ENCODE measurements at places on chromosomes 3 and 15. TPM values are rescaled to one million over a fixed set of nuclear protein-coding genes. Genes with fewer than 3 reads are reported as not detected.
A peak's percentile ranks its signal among the peaks of the same experiment; 100 is the strongest.

GRCh38 chr3:188827103-188827502, 344.7 kb upstream of the TPRG1 start:
- DNase-seq = no peak

GRCh38 chr3:49723296-49723627, 489 bp downstream of the GMPPB start:
- DNase-seq = peak; percentile 72

DNA sequence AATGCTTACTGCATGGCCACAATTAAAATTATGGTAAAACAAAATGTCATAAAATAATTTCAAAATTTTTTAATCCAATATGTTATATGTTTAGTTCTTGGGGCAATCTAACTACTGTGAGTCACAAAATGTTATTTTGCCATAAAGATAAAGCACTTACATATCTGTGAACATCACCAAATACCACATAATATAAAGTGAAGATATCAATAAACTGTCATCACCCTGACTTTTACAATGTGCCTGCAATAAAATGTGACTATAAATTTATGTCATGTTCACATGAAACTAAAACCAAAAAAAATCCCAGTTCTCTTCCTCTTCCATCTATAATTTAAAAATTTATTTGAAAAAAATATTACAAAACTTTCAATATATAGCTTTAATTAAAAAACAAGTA, 191.8 kb downstream of the TBC1D5 start:
- no peak for DNase-seq

DNA sequence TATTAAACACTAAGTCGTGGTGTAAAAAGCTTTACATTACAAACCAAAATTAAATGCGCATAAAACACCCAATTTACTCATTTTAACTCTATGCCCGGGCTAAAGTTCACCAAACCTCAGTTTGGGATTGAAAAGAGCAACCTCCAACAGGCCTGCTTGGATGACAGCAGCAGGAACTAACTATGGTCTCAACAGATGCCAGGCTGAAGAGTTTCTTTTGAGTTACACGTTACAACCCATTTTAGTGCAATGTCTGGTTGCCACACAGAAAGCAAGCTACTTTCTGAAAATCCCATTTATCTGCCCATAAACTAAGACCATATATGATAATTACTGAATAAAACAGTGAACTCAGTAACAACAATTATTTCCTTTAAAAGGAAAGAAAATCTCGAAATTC, 2.2 kb downstream of the SATB1 start:
- DNase-seq = no peak

Gene CRYBG3
- total RNA-seq = 20.4 TPM

Gene CHP1
- 102 TPM for total RNA-seq

DNA sequence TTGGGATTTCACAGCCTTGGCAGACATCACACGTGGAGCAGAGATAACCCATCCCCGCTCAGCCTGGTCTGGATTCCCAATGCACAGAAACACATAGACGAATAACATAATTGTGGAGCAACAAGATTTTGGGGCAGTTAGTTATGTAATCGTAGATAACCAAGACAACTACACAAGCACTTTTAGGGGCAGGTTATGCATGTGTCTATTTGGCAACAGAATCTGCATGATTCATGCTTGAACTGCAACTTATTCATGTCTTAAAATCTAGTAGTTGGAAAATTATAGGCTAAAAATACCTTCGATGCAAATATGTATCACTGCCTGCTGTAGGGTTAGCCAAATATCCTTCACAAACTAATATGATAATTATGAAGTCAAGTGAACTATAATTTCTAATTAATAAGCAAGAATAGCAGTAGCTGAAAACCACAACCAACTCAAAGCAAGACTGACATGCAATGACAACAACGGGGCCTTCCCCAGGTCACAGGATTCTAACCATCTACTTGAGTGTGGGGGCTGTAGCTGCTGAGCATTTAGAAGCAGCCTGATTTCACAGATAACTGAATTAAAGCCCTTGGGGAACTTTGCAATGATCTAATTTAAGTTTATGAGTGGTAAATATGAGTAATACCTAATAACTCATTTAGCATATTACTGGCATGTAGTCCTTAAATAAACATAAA, 31.1 kb downstream of the DGKG start:
- no peak for DNase-seq

Gene SLC51B
- not detected for total RNA-seq

DNA sequence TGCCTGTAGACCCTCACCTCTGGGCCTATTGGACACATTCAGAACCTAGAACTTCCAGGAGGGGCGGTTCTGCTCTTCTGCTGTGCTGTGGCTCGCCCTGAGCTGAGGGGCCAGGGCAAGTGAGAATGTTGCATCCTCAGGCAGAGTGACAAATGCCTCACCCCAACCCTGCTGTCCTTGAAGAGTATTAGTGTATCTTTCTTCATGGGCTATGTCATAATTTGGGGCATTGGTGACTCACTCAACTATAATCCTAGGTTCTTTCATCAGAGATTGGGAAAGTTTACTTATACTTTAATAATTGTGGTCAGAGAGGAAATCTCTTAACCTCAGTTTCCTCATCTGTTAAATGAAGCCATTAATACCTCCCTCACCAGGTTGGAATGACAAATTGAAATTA, 143.8 kb downstream of the SV2B start:
- DNase-seq = no peak

- DNase-seq = no peak
Observed at GRCh38 chr15:75036212-75036616, 12.8 kb downstream of the PPCDC start.

Gene GOLGA8H
- total RNA-seq = not detected

- no peak for DNase-seq
Observed at GRCh38 chr15:82768414-82769054, 37.3 kb downstream of the FSD2 start.

- no peak for DNase-seq
Observed at GRCh38 chr3:71241246-71241901, 342.2 kb downstream of the FOXP1 start.

DNA sequence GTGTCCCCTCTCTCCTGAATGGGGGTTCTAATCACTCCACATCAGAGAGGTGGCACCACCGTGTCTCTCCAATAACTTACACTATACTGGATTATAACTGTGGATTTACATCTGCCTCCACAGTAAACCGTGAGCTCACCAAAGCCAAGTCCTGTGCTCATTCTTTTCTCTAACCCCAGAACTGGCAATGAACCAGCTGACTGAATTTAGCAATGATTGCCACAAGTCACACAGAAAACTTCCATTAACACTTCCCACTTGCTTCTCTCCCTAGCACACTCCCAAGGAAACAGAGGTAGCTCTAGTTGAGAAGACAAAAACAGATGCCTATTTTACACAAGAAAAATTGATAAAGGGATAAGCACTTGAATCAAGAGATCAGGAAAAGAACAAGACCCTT, 361.3 kb downstream of the ULK4 start:
- no peak for DNase-seq

DNA sequence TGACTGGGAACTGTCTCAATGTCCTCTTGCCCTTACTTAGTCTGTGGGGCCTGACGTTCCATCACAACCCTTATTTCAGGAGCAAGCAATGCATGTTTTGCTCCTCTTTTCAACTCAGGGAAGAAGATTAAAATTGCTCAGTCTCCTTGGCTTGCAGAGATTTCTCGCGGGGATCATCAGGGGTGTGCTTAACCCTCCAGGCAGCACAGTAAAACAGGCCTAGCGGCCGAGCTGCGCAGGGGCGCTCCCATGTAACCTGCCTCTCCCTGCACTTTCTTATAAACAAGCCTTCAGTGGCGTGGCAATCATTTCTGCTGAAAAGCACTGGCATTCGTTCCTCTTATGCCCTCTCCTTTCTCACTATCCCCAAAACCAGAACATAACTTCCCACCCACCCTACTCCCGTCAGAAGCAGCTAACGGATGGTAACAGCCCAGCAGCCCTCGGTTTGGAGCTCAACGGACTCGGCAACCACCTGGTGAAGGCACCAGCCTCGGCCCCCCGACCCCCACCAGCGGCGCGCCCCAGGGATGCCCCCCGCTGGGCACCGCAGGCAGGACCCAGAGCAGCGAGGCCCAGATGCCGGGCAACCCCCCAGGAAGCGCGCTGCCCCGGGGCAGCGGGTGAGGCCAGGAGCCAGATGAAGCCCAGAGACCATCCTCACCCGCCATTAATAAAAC, 1.1 kb downstream of the MCF2L2 start:
- no peak for DNase-seq

Gene CPNE9
- not detected for total RNA-seq

DNA sequence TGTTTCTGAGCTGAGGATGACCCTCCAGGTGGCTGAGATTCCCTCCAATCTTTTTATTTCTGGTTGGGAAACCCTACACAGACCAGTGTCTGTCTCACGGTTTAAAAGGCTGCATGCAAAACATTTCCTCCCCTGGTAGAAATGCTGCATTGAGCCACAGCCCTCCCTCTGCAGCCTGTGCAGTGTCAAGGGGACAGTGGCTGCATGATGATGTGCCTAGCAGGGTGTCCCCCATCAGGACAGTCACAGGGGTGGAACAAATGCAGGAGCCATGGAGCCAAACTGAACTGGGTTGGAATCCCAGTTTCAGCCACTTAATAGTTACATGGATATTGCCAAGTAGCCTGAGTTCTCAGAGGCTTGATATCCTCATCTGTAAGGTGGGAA, 147.9 kb upstream of the CTDSPL start:
- no peak for DNase-seq

DNA sequence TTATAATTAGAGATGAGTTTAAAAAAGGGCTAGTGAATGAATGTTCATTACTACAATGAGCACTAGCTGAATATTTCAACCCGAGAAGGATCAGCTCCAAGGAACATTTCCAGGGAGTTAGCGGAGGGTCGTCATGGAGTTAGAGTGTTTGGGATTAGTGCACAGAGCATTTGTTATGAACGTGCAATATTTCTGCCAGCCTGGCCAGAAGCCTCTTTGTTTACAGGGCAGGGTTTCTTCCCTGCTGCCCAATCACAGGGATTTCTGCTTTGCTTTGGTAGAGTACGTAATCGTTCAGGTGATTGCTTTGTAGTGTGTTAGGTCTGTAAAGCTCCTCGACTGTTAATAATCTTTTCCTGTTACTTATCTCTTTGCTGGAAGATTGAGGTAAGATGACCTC, 5.9 kb downstream of the CGNL1 start:
- DNase-seq = no peak

Gene MINAR1
- total RNA-seq = 0.07 TPM

GRCh38 chr15:95549168-95549738, 781.2 kb upstream of the NR2F2 start:
- DNase-seq = no peak

GRCh38 chr3:123523023-123523412, 61.8 kb downstream of the HACD2 start:
- DNase-seq = peak; percentile 45

Measured in left ventricle myocardium superior (tissue), 1 donor.